Stomach (tissue), 19 donors: ENCODE measurements at places on chromosomes 6 and 20. TPM values are rescaled to one million over a fixed set of nuclear protein-coding genes. Genes with fewer than 3 reads are reported as not detected.

Gene TTBK1
- total RNA-seq = not detected

Gene MUC22
- not detected for total RNA-seq

Gene TMEM14C
- total RNA-seq = 67.0 TPM

Gene SNX21
- total RNA-seq = 48.3 TPM

Gene VPS16
- total RNA-seq = 23.7 TPM

Gene TSBP1
- total RNA-seq = not detected

Gene SLC17A1
- not detected for total RNA-seq

GRCh38 chr20:9550871-9551270 is 36.5 kb downstream of the LAMP5 start:
- H3K27me3 ChIP-seq = no peaks in the 10 kb centered on the region
- no peaks in the 10 kb centered on the region for H3K36me3 ChIP-seq
- no peak overlapping the region for H3K27ac ChIP-seq
- DNase-seq = no peak
- no peaks in the 10 kb centered on the region for H3K4me1 ChIP-seq

DNA sequence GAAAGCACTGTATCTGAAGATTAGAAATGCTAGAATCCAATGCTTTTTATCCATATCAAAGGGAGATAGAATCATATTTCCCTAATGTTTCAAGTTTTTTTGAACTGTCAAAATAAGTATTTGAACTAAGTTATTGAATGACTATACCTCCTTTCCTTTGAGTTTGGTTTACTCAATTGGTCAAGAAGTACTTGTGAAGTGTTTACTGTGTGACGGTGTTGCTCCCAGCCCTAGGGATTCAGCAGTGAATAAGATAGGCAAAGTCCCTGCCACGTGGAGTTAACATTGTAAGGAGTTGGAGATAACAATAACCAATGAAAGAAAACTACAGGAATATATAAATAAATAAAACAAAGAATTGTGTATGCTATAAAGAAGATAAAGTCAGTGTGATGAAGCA is 535.9 kb downstream of the FRK start:
- no peaks in the 10 kb centered on the region for H3K4me1 ChIP-seq
- no peak overlapping the region for H3K4me3 ChIP-seq
- no peaks in the 10 kb centered on the region for H3K36me3 ChIP-seq
- H3K27me3 ChIP-seq = no peaks in the 10 kb centered on the region
- H3K27ac ChIP-seq = no peak overlapping the region

DNA sequence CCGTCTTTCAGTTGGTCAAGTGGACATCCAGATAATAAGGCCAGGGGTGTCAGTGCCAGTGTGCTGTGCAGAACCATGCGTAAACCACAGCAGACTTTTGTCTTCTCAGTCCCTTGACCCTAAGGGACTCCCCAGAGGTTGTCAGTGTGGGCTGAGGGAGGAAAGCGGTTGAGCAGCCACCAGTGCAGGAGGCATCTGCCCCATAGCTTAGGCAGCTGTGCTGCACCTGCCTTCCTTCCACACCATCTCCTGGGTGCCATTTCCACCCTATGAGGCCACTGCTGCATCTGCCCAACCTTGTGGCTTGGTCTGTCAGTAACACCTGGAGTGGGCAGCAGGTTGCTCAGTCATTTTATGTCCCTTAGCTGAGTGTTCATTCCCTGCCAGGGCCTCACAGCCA is 26.0 kb downstream of the PRPF6 start:
- H3K4me1 ChIP-seq = no peaks in the 10 kb centered on the region
- no peak overlapping the region for H3K4me3 ChIP-seq
- H3K27ac ChIP-seq = no peak overlapping the region
- no peaks in the 10 kb centered on the region for H3K27me3 ChIP-seq
- H3K36me3 ChIP-seq = peaks cover 55% of the 10 kb centered on the region
- DNase-seq = no peak

GRCh38 chr20:58864346-58864745 is 11.8 kb downstream of the GNAS start:
- H3K4me3 ChIP-seq = no peak overlapping the region
- no peaks in the 10 kb centered on the region for H3K27me3 ChIP-seq
- DNase-seq = no peak
- no peaks in the 10 kb centered on the region for H3K36me3 ChIP-seq
- no peaks in the 10 kb centered on the region for H3K4me1 ChIP-seq

- H3K36me3 ChIP-seq = no peaks in the 10 kb centered on the region
- no peak overlapping the region for H3K4me3 ChIP-seq
- no peaks in the 10 kb centered on the region for H3K27me3 ChIP-seq
- H3K27ac ChIP-seq = no peak overlapping the region
- no peaks in the 10 kb centered on the region for H3K4me1 ChIP-seq
- DNase-seq = no peak
Observed at GRCh38 chr6:163094881-163095280, 319.6 kb upstream of the QKI start.

DNA sequence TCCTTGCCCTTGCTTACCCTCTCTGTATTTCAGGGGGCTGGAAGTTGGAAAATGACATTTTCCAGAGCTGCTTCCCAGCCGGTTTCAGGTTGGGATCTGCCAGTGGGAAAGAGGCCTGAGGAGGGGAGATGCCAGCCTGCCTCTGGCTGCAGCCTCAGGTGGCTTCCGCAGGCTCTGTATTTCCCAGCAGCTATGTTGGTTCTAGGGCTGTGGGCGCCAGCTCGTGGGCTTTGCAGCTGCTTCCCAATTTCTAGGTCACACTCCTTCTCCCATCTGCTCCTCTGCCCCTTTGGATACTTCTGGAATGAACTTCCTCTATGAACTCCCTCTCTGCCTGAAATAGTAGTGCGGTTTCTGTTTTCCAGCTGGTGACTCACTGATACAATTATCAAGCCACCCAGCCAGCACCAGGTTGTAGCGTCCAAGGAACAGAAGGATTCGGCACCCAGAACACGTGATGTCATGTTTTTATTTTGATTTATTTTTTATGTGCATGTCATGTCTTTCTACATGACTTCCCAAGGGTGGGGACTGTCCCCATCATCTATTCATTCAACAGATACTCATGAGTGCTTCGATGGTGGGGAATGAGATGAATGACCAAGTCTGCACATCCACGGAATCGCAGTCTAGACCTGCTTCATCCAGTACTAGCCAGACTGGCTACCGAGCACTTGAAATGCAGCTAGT is 38.0 kb downstream of the TGM2 start:
- H3K27me3 ChIP-seq = no peaks in the 10 kb centered on the region
- peak; percentile 43 for DNase-seq
- H3K4me1 ChIP-seq = peaks cover 38% of the 10 kb centered on the region
- peak overlapping the region; percentile 75 for H3K27ac ChIP-seq
- H3K4me3 ChIP-seq = no peak overlapping the region

GRCh38 chr6:143039548-143039947 is 21.1 kb upstream of the AIG1 start:
- H3K36me3 ChIP-seq = no peaks in the 10 kb centered on the region
- H3K27ac ChIP-seq = no peak overlapping the region
- H3K4me1 ChIP-seq = no peaks in the 10 kb centered on the region
- no peak for DNase-seq
- no peaks in the 10 kb centered on the region for H3K27me3 ChIP-seq
- no peak overlapping the region for H3K4me3 ChIP-seq

DNA sequence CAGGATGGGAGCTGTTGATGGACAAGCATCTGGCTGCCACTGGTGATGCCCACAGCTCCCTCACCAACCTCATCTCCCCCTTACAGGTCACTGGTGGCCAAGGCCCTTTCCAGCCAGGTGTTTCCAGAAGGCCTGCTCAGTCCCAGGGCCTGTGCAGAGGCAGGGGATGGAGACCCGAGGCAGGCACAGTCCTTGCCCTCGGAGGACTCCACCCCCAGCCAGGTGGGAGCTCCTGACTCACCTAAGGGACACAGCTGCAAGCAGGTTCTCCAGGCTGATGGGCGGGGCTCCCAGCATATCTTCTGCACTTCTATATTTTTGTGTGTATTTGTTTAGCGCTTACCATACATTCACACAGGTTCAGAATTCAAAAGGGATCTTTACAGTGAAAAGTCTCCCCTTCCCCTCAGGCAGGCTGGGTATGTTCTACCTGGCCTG is 17.4 kb downstream of the PRPH2 start:
- H3K4me3 ChIP-seq = no peak overlapping the region
- H3K4me1 ChIP-seq = peaks cover 6% of the 10 kb centered on the region
- no peaks in the 10 kb centered on the region for H3K27me3 ChIP-seq
- DNase-seq = peak; percentile 61
- no peak overlapping the region for H3K27ac ChIP-seq
- H3K36me3 ChIP-seq = no peaks in the 10 kb centered on the region

GRCh38 chr20:40991181-40991889 is 37.3 kb upstream of the TOP1 start:
- peaks cover 6% of the 10 kb centered on the region for H3K4me1 ChIP-seq
- no peaks in the 10 kb centered on the region for H3K27me3 ChIP-seq
- DNase-seq = no peak
- no peak overlapping the region for H3K4me3 ChIP-seq
- H3K36me3 ChIP-seq = no peaks in the 10 kb centered on the region
- H3K27ac ChIP-seq = peak overlapping the region; percentile 53

GRCh38 chr6:73036689-73037088 is 188.6 kb downstream of the KHDC1L start:
- no peaks in the 10 kb centered on the region for H3K27me3 ChIP-seq
- H3K36me3 ChIP-seq = no peaks in the 10 kb centered on the region
- H3K4me1 ChIP-seq = no peaks in the 10 kb centered on the region
- H3K27ac ChIP-seq = no peak overlapping the region
- DNase-seq = no peak

DNA sequence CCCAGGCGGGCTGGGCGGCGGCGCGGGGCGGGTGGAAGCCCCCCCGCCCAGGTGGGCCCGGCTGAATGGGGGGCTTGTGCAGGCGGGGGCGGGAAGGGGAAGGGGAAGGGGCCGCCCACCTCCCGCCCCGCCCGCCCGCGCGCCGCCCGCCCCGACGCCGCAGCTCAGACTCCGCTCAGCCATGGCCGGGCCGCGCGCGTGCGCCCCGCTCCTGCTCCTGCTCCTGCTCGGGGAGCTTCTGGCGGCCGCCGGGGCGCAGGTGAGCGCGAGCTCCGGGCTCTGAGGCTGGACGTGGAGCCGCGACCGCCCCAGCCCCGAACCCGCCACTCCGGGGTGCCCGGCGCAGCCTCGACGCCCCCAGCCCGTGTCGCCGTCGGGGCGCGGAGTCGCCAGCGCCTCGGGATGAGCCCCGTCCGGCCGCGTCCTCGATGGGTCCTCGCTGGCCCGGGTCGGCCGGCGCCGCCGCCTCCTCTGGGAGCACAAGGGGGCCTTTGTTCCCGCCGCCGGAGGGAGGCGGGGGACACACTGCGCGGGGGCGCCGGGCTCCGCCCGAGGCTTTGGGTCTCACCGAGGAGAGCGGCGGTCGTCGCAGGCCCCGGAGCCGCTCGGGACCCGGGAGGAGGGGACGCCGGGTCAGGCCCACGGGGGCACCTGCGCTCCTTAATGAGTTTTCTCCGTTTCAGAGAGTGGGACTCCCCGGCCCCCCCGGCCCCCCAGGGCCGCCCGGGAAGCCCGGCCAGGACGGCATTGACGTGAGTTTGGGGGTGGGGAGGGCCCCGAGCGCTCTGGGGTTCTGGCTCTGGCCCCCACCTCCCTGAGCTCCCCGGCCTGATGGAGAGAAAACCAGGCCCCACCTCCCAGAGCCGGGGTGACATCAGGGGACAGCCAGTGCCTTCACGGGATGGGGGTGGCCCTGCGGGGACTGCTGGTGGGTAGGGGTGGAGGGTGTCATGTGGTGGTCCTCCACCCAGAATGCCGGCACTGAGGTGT is at the start of gene COL9A3:
Gene COL9A3, plus strand, starts transcription at position 167 of the 990 bp plus-strand sequence. Its CDS starts 15 bp downstream, at position 182.
- DNase-seq = no peak
- peak within 1 kb of the TSS; percentile 2 for H3K27ac ChIP-seq
- H3K4me1 ChIP-seq = peaks cover 58% of the 10 kb centered on the region
- H3K36me3 ChIP-seq = peaks cover 19% of the 10 kb centered on the region
- H3K4me3 ChIP-seq = peak within 1 kb of the TSS; percentile 31

DNA sequence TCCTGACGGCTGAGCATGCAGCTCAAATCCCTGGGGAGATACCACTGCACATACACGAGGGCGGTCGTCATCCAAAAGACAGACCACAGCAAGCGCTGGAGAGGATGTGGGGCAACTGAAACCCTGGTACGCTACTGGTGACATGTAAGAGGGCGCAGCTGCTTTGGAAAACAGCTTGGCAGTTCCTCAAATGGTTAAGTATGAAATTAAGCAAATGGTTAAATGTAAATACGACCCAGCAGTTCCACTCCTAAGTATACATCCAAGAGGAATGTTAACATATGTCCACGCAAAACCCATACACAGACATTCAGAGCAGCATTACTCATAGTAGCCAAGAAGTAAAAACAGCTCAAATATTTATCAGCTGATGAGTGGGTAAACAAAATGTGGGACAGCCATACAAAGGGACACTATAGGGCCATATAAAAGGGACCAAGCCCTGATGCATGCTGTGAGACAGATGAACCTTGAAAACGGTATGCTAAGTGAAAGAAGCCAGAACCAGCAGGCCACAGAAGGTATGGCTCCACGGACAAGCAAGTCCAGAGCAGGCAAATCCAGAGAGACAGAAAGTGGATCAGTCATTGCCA is 38.5 kb downstream of the RIPOR3 start:
- no peaks in the 10 kb centered on the region for H3K27me3 ChIP-seq
- peak overlapping the region; percentile 87 for H3K27ac ChIP-seq
- no peaks in the 10 kb centered on the region for H3K36me3 ChIP-seq

DNA sequence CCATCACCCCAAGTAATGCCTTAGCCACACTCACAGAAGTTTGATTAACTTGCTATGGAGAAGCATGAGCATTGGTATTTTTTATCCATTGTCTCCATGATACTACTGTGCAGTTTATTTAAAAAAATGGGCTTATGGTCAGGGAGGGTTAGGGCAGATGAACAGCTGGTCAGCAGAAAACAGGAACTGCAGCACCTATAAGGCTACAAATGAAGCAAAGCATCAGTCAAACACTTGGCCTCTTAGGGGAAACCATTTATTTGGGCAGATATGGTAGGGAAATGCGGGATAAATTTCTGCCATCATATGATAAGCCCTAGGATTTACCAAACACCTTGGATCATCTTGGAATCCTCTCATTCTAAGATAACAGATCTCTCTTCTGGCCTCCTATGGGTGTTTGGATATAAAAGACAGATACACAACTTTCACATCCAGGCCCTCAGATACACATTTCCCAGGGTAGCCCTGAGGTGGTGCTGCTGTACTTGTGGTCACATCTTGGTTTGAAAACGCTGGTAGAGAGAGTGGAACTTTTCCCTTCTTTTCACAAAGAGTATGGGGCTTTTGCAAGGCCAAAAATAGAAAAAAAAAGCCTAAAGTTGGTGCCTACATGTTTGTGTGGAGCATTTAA is 42.8 kb upstream of the AHI1 start:
- H3K27ac ChIP-seq = no peak overlapping the region
- DNase-seq = peak; percentile 39
- no peak overlapping the region for H3K4me3 ChIP-seq
- H3K27me3 ChIP-seq = no peaks in the 10 kb centered on the region
- no peaks in the 10 kb centered on the region for H3K36me3 ChIP-seq
- no peaks in the 10 kb centered on the region for H3K4me1 ChIP-seq

- DNase-seq = peak; percentile 32
- H3K27ac ChIP-seq = no peak overlapping the region
- H3K4me3 ChIP-seq = no peak overlapping the region
- no peaks in the 10 kb centered on the region for H3K36me3 ChIP-seq
- H3K27me3 ChIP-seq = no peaks in the 10 kb centered on the region
Observed at GRCh38 chr20:40319741-40320516, 369.1 kb downstream of the MAFB start.
